ENCODE measurements at places on chromosomes 4 and X. TPM values are rescaled to one million over a fixed set of nuclear protein-coding genes. Genes with fewer than 3 reads are reported as not detected.

The AR gene
- polyA plus RNA-seq: 4.8 TPM

The DDX53 gene
- polyA plus RNA-seq: not detected

The SFRP2 gene
- 62.9 TPM for polyA plus RNA-seq

The ARHGAP36 gene
- 0.11 TPM for polyA plus RNA-seq

The CSAG2 gene
- polyA plus RNA-seq: not detected

The XPNPEP2 gene
- 9.9 TPM for polyA plus RNA-seq

The SCML2 gene
- polyA plus RNA-seq: 2.5 TPM

The NXF2 gene
- not detected for polyA plus RNA-seq

The LPAR4 gene
- polyA plus RNA-seq: 0.32 TPM

The NAP1L3 gene
- polyA plus RNA-seq: 6.4 TPM

The CD38 gene
- 1.4 TPM for polyA plus RNA-seq

The PRSS12 gene
- polyA plus RNA-seq: 1.7 TPM

The TRIM75 gene
- not detected for polyA plus RNA-seq

The PROM1 gene
- 13.5 TPM for polyA plus RNA-seq

The COL4A5 gene
- polyA plus RNA-seq: 59.3 TPM

The WNK3 gene
- 0.49 TPM for polyA plus RNA-seq

The SORBS2 gene
- 493 TPM for polyA plus RNA-seq

The CNKSR2 gene
- polyA plus RNA-seq: 1.2 TPM

The EPHA5 gene
- 0.35 TPM for polyA plus RNA-seq

The RRH gene
- polyA plus RNA-seq: not detected
